ENCODE measurements at places on chromosomes 12 and 14.

DNA sequence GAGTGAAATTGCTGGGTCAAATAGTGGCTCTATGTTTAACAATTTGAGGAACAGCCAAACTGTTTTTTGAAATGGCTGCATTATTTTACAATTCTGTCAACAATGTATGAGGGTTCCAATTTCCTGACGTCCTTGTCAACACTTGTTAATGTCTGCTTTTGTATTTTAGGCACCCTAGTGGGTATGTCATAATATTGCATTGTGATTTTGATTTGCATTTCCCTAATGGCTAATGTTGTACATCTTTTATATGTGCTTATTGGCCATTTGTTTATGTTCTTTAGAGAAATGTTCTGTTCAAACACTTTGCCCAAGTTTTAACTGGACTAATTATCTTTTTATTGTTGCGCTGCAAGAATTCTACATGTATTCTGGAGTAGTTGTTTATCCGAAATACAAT, 93.2 kb downstream of the GPR65 start:
- DNase-seq: no peak

DNA sequence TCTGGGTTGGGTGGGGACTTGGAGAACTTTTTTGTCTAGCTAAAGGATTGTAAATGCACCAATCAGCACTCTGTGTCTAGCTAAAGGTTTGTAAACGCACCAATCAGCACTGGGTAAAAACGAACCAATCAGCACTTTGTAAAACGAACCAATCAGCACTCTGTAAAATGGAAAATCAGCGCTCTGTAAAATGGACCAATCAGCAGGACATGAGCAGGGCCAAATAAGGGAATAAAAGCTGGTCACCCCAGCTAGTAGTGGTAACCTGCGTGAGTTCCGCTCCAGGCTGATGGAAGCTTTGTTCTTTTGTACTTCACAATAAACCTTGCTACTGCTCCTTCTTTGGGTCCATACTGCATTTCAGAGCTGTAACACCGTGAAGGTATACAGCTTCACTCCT, 1.7 kb upstream of the ACOT2 start:
- DNase-seq: no peak

DNA sequence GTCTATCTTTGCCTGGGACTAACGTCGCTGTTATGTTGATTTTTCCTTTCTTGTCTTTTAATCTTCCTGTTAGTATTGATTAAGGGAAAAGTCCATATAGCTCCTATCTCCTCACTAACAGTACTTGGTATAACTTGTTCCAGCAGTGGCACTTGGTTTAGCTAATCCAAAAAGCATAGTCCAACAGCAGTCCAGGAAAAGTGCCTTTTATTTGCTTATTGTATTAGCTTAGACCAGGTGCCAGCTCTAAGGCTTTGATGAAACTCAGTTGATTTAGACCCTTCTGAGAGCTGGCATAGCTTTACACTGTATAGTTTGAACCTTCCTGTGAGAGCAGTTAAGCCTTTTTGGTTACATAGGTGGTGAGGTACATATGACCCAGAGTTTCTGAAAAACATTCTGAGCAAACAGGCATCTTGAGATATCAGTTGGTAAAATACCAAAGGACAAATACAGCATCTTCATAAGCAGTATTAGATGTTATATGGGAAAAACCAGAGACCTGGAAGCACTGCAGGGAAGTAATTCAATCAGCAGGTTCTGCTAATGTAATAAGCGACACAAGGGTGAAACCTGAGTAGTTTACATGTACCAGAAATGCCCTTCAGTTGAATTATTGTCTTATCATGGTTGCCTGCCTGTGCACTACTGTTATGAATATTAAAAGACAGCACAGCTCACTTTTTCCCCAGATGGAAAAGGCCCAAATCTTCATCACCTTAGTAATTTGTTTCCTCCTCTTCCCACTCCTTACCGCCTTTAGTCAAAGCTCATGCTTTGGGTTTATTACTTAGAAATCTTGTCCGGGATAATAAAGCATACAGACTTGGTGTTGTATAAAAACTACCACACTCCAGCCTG, 13.0 kb downstream of the PELI2 start:
- no peak for DNase-seq

DNA sequence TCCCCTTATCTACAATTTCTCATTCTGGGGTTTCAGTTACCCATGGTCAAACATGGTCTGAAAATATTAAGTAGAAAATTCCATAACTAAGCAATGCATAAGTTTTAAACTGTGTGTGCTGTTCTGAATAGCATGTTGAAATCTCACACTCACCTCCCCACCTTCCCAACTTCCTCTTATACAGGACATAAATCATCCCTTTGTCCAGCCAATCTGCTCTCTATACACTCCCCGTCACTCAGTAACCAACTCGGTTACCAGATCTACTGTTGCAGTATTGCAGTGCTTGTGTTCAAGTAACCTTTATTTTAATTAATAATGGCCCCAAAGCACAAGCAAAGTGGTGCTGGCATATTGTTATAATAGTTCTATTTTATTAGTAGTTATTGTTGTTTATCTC, 420.5 kb downstream of the GXYLT1 start:
- no peak for DNase-seq

GRCh38 chr12:83065562-83065961, 378.9 kb downstream of the TMTC2 start:
- DNase-seq: no peak

DNA sequence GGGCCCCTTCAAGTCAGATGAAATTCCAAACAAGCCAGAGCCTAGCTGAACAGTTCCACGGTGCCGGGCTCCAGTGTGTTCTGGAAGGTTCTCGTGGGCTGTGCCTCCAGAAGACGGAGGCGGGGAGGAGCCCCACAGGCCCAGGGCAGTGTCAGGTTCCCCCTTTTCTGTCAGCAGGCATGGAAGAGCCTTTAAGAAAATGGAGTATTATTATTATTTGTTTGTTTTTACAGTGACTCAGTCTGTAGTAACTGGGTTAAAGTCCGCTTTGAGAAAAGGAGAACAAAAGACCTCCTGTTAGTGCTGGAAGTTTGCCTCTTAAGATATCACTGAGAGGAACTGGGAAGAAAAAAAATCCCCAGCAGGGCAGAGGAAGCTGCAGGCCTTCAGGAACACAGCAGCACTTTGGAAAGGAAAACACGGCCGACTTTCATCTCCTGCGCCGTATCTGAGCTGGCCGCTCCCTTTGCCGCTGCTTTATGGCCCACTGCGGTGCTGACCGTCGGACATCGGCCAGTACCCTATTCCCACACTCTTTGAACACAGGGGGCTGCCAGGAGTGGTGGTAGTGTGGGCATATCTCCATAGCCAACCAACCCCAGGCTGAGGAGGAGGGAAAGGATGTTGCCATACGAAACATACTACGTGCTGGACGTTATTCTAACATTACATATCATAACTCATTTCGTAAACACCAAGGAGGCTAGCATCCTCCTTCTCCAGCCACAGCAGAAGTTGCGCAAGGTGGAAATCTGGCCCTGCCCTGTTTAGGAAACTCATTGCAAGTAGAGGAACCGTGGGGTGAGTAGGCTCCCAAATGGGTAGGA, 194.0 kb downstream of the ZFP36L1 start:
- no peak for DNase-seq

GRCh38 chr12:54723379-54724256, 75.5 kb upstream of the DCD start:
- no peak for DNase-seq

- DNase-seq: no peak
Measured at GRCh38 chr12:10701131-10701681, 21.9 kb downstream of the YBX3 start.

GRCh38 chr12:5587711-5588121, 155.8 kb downstream of the NTF3 start:
- no peak for DNase-seq

GRCh38 chr14:96205978-96206360, 1.3 kb downstream of the BDKRB2 start:
- DNase-seq: no peak

GRCh38 chr12:132360906-132361777, 31.8 kb upstream of the GALNT9 start:
- DNase-seq: no peak

DNA sequence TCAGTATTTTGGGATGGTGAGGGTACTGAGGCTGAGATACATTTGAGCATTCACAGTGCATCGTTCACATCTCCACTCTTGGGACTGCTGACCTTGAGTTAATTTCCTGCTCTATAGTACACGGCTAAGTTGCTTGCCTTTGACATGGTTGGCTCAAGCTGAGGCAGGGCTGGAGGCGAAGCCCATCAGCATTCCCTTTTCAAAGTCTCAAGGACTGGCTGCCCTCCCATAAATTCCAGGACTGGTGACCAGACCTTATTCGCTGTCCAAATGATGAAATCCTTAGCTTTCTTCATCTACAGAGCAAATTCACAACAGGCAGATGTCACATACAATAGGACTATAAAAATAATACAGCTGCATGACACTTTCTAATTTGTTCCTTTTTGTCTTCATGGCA, 85.9 kb downstream of the SSPN start:
- no peak for DNase-seq

- DNase-seq: no peak
Measured at GRCh38 chr12:1574865-1575259, 19.5 kb downstream of the FBXL14 start.

DNA sequence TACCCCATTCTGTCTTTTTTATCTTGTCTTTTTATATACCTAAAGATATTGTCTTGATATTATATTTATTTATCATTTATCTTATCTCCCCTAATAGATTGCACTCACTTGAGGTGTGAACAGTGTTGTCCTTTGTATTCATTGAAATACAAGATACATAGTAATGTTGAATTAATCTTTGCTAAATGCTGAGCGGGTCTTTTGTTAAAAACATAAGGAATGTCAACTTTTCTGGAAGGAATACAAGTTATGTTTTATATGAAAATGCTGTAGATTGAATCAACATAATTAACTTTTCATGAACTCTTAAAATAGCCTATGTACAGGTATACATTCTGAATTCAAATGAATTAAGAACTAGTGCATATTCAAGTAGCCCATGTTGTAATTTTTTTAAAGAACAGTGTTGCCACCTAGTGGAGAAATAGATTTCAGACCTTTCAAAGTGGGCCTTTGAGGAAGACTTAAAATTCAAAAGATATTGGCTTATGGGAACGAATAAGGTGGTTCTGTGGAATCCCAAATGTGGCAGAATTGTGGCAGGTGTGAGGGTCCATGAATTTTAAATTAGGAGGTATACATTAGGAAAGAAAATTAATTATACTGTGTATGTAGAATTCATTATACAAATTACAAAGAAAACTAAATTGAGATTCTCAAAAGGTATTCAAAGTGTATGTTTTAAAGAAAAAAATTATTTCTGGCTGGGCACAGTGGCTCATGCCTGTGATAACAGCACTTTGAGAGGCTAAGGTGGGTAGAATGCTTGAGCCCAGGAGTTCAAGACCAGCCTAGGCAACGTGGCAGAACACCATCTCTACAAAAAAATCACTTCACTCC, 19.1 kb downstream of the BBOF1 start:
- DNase-seq: no peak

GRCh38 chr14:32576088-32576795, 247.1 kb downstream of the AKAP6 start:
- DNase-seq: no peak

Data from activated T-helper 1 cell treated with Interleukin-2 at 50 U/mL for 16 hours (primary cell).